Activated T-cell treated with anti-CD3 and anti-CD28 coated beads, Interleukin-2, amount 50 U/mL, for 24 hours (primary cell): ENCODE measurements at places on chromosomes 2 and 18.

- no peak for DNase-seq
Measured at GRCh38 chr2:190173392-190173791, 110.9 kb upstream of the MSTN start.

- DNase-seq, result no peak
Measured at GRCh38 chr2:240876475-240877251, 8.0 kb downstream of the AGXT start.

- DNase-seq, result no peak
Measured at GRCh38 chr18:78981989-78982620, 2.5 kb downstream of the SALL3 start.

GRCh38 chr2:102239344-102239743 lies 52.5 kb downstream of the IL1RL2 start:
- no peak for DNase-seq

DNA sequence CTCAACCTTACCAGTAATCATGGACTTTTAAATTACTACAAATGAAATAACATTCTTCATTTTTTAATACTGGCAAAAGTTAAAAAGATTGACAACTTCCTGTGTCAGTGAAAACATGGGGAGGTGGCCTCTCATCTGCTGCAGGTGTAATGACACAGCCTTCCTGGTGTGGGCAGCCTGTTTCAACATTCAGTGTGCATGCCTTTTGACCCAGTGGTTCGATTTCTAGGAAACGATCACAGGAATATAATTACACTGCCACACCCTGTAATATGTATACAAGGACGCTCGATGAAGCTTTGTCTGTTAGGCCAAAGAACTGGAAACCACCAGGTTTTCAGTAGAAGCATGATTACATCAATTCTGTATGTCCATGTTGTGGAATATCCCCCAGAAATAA lies 68.7 kb downstream of the MTHFD2 start:
- peak; percentile 38 for DNase-seq

GRCh38 chr2:159065313-159065712 lies 96.9 kb downstream of the TANC1 start:
- DNase-seq, result no peak

- DNase-seq, result peak; percentile 16
Measured at GRCh38 chr2:95270541-95271081, 3.6 kb upstream of the PROM2 start.

- DNase-seq, result no peak
Measured at GRCh38 chr18:54503131-54503894, 87.7 kb upstream of the DYNAP start.

- DNase-seq, result no peak
Measured at GRCh38 chr2:903223-903900, 47.3 kb upstream of the SNTG2 start.
